ENCODE measurements at places on chromosomes 1 and 21.

- no peak overlapping the region for H3K27ac ChIP-seq
- H3K4me3 ChIP-seq = no peak overlapping the region
- DNase-seq = no peak
- H3K27me3 ChIP-seq = no peaks in the 10 kb centered on the region
Observed at GRCh38 chr1:89089962-89090361, 25.0 kb upstream of the GBP1 start.

GRCh38 chr1:10975567-10976326 lies 36.7 kb upstream of the TARDBP start:
- no peak overlapping the region for H3K4me3 ChIP-seq
- no peaks in the 10 kb centered on the region for H3K27me3 ChIP-seq
- H3K27ac ChIP-seq = no peak overlapping the region
- peaks cover 7% of the 10 kb centered on the region for H3K4me1 ChIP-seq
- H3K36me3 ChIP-seq = no peaks in the 10 kb centered on the region
- no peak for DNase-seq

GRCh38 chr21:46552274-46552673 lies 52.6 kb downstream of the S100B start:
- DNase-seq = no peak
- H3K4me1 ChIP-seq = no peaks in the 10 kb centered on the region
- H3K4me3 ChIP-seq = no peak overlapping the region

DNA sequence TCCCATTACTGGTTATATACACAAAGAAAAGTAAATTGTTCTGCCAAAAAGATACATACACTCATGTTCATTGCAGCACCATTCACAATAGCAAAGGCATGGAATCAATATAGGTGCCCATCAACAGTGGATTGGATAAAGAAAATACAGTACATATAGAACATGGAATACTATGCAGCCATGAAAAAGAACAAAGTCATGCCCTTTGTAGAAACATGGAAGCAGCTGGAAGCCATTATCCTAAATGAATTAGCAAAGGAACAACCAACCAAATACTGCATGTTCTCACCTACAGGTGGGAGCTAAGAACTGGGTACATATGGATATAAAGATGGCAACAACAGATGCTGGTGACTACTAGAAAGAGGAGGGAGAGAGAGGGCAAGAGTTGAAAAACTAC lies 132.6 kb downstream of the PLD5 start:
- H3K27me3 ChIP-seq = no peaks in the 10 kb centered on the region
- H3K27ac ChIP-seq = no peak overlapping the region
- no peaks in the 10 kb centered on the region for H3K4me1 ChIP-seq
- no peak for DNase-seq
- H3K36me3 ChIP-seq = no peaks in the 10 kb centered on the region

GRCh38 chr1:8368956-8369639 lies 51.2 kb downstream of the SLC45A1 start:
- H3K4me1 ChIP-seq = no peaks in the 10 kb centered on the region
- H3K27ac ChIP-seq = no peak overlapping the region
- no peak overlapping the region for H3K4me3 ChIP-seq
- no peaks in the 10 kb centered on the region for H3K27me3 ChIP-seq
- peaks cover 68% of the 10 kb centered on the region for H3K36me3 ChIP-seq
- no peak for DNase-seq

DNA sequence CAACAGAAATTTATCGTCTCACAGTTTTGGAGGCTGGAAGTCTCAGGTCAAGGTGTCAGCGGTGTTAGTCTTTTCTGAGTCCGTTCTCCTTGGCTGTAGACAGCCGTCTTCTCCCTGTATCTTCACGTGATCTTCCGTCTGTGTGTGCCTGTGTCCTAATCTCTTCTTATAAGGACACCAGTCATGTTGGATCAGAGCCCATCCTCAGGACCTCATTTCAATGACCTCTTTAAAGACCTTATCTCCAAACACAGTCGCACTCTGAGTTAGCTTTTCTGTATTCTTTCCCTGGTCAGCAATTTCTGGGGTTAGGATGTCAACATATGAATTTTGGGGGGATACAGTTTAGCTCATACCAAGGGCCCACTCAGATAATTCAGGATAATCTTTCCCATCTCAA lies 247.7 kb downstream of the PRDM2 start:
- DNase-seq = no peak
- no peaks in the 10 kb centered on the region for H3K4me1 ChIP-seq
- H3K36me3 ChIP-seq = no peaks in the 10 kb centered on the region
- no peak overlapping the region for H3K27ac ChIP-seq
- H3K27me3 ChIP-seq = no peaks in the 10 kb centered on the region
- no peak overlapping the region for H3K4me3 ChIP-seq

- no peaks in the 10 kb centered on the region for H3K4me1 ChIP-seq
- H3K27me3 ChIP-seq = no peaks in the 10 kb centered on the region
- no peak overlapping the region for H3K4me3 ChIP-seq
- no peaks in the 10 kb centered on the region for H3K36me3 ChIP-seq
- no peak overlapping the region for H3K27ac ChIP-seq
Observed at GRCh38 chr1:204211046-204211445, 2.7 kb downstream of the GOLT1A start.

DNA sequence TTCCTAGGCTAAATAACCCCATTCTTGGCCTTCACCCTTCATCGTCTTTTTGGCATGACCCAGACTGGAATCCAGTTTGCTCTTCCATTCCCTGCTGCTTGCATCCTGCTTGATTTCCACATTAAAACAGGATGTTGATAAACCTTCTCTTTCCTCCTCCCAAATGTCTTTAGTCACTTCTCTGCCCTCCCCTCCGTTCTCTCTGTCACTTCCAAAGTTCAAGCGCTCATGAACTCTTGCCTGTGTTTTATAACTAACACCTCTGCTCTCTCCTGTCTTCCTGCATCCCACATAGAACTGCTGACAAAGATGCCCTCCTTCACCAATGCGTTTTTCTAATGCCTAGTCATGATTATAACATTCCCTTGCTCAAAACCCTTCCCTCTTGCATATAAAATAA lies 65.6 kb upstream of the SLC44A3 start:
- no peak overlapping the region for H3K4me3 ChIP-seq
- H3K27me3 ChIP-seq = no peaks in the 10 kb centered on the region
- no peaks in the 10 kb centered on the region for H3K4me1 ChIP-seq
- no peak overlapping the region for H3K27ac ChIP-seq
- H3K36me3 ChIP-seq = no peaks in the 10 kb centered on the region

GRCh38 chr1:69283516-69283915 lies 284.2 kb upstream of the LRRC7 start:
- no peaks in the 10 kb centered on the region for H3K36me3 ChIP-seq
- no peaks in the 10 kb centered on the region for H3K4me1 ChIP-seq
- no peak for DNase-seq
- H3K4me3 ChIP-seq = no peak overlapping the region
- H3K27me3 ChIP-seq = no peaks in the 10 kb centered on the region
- H3K27ac ChIP-seq = no peak overlapping the region

- DNase-seq = no peak
- no peak overlapping the region for H3K4me3 ChIP-seq
- H3K36me3 ChIP-seq = no peaks in the 10 kb centered on the region
- no peaks in the 10 kb centered on the region for H3K27me3 ChIP-seq
- H3K27ac ChIP-seq = no peak overlapping the region
Observed at GRCh38 chr21:16642353-16642752, 870.5 kb upstream of the CXADR start.

GRCh38 chr1:11923069-11923826 lies 3.0 kb downstream of the KIAA2013 start:
- H3K36me3 ChIP-seq = peaks cover 16% of the 10 kb centered on the region
- no peak overlapping the region for H3K27ac ChIP-seq
- H3K4me1 ChIP-seq = peaks cover 25% of the 10 kb centered on the region
- no peak overlapping the region for H3K4me3 ChIP-seq
- no peak for DNase-seq
- no peaks in the 10 kb centered on the region for H3K27me3 ChIP-seq

DNA sequence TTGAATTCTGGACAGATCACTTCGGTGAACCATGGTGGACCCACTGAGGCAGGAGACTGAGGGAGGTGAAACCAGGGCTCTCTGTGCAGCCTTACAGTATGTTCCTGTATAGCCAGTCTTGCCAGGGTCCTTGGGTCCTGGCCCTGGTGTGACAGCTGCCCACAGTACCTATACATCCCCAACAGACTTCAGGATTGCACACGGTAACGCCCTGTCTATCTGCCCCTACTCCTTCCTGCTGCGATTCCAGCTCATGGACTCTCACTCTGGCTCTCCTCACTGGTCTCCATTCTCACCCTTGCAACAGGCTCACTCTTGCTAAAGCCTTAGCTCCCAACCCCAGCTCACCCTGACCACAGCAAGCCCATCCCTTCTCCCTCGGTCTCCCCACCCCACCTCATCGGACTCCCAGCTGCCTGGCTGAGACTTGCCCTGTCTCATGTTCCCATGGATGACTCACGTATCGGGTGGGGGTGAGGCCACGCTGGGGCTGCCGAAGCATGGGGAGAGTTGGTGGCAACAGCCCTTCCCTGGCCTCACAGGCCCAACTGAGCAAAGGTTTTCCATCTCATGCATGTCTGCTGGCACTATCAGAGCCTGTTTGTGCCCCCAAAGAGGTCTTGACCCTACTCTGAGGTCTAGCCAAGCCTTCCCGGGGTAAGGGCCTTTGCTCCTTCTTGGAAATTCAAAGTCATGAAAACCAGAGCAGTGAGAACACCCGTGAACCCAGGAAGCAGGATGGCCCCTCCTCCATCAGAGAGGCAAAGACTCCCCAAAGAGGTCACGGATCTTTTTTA lies 7.1 kb downstream of the PHLDA3 start:
- no peak overlapping the region for H3K4me3 ChIP-seq
- peaks cover 28% of the 10 kb centered on the region for H3K4me1 ChIP-seq
- no peaks in the 10 kb centered on the region for H3K36me3 ChIP-seq
- no peak for DNase-seq

All from Karpas-422 (cell line).